Activated naive CD8-positive, alpha-beta T cell treated with anti-CD3 and anti-CD28 coated beads for 36 hours (primary cell): ENCODE measurements at places on chromosomes 6 and 20. TPM values are rescaled to one million over a fixed set of nuclear protein-coding genes. Genes with fewer than 3 reads are reported as not detected.

DNA sequence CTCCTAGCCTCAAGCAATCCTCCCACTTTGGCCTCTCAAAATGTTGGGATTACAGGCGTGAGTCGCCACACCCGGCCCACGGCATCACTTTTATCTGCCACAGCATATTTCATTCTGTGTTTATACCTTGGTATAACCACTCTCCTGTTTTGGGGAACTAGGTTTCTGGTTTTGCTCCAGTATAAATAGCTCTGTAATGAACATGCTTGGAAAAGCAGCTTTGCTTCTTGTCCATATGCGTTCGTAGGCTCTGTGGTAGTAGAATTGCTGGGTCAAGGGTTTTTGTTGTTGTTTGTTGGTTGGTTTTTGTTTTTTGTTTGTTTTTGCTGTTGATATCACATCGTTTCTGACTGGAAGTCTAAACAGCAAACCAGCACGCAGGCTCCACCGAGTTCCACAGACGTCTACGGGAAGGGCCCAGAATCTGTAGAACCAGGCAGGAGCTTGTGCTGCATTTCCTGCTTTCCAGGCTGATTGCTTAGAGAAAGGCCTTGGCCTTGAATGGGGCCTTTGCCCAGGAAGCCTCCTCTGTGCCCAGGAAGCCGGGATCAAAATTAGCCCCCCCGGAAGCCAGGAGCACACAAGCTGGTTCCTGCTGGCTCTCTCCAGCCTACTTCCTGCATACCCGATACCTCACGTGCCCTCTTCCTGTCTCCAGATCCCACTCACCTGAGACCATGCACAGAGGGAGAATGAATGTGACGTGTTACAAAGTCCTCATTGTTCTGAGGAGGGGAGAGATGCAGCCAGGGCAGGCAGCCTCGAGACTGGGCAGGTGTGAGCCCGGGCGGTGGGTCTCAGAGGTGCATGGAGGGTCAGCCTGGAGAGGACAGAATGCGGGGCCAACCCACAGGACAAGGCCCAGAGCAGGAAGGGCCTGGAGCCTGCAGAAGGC, 34.7 kb downstream of the AAR2 start:
- no peak for DNase-seq

DNA sequence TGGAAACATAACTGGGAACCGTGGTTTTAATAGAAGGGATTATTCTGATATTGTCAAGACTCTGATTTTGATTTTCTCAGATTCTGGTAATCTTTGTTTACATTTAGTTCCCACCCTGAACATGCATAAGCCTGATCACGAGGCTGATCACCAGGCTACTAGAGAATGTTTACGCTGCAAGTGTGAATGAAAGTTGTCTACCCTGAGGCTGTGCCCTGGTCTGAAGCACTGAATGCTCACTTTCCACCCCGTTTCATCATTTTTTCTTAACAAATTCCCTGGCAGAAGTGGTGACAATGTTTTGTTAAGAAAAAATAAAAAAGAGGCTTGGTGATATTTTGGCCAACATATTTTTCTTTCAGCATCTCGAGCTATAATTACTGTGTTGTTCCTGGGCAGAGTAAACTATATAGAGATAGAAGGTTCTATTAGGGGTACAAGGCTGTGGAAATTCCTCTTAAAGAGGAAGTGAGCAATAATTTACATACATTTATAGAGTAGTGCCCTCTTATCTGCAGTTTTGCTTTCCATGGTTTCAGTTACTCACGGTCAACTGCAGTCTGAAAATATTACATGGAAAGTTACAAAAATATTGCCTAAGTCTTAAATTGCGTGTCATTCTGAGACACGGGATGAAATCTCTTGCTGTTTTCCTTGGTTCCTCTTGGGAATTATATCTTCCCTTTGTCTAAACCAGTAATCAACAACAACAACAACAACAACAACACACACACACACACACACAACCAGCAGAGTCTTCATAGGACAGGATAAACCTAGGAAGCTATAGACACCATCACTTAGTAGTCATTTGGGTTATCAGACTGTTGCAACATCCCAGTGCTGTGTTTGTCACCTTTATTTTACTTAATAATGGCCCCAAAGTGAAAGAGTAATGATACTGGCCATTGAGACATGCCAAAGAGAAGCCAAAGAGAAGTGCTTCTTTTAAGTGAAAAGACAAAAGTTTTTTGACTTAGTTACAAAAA, 566.6 kb upstream of the CITED2 start:
- DNase-seq = no peak

The SOBP gene
- total RNA-seq = 2.1 TPM

The MMP24 gene
- total RNA-seq = not detected

The DACT2 gene
- not detected for total RNA-seq

The FOXS1 gene
- not detected for total RNA-seq
